NCI-H510A treated with DMSO at 0.1 percent for 48 hours (cell line): ENCODE measurements at places on chromosomes 1 and 21.

- DNase-seq = no peak
These were observed 9.2 kb upstream of the TNNI1 start for GRCh38 chr1:201430776-201431175.

DNA sequence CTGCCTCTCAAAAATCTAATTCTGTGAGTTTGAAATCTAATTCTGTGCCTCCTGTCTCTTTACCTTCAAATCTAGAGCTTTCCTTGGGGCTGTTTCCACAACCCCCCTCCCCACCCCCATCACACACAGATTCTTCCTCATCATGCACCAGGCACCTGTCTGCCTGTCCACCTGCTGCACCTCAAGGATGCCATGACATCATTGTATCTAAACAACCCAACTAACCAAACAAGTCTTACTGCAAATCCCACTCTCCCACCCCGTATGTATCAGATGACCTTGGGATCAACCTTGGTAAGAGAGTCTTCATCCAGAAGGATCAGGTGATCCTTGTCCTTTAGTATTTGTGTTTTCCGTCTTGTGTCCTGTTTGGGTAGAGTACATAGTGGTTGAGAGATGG, 102.7 kb upstream of the SIM2 start:
- peak; percentile 5 for DNase-seq

DNA sequence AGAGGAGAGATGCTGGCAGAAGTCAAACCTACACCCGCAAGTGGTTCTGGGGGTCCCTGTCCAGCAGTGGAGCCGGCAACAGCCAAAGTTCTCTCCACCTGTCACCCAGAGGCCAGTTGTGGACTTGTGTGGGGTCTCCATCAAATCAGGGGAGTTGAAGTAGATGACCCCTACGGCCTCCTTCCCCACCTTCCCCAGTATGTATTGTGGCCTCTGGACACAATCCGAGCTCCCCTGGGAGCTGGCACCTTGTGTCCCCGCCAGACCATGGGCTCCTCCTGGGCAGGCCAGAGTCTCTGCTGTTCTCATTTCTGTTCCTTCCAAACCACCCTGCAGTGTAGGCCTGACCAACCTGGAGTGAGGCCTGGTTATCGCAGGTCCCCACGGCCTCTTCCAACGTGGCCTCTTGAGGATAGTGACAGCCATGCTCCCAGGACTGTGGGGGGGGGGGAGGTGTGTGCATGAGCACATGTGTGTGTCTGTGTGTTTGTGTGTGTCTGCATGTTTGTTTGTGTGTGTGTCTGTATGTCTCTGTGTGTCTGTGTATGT, 246.4 kb downstream of the MATN1 start:
- no peak for DNase-seq

- DNase-seq = no peak
These were observed 2.1 kb upstream of the PM20D1 start for GRCh38 chr1:205851993-205852392.

GRCh38 chr1:183632964-183633363, 2.6 kb downstream of the ARPC5 start:
- peak; percentile 21 for DNase-seq
